ENCODE measurements at places on chromosomes 6 and 20.

DNA sequence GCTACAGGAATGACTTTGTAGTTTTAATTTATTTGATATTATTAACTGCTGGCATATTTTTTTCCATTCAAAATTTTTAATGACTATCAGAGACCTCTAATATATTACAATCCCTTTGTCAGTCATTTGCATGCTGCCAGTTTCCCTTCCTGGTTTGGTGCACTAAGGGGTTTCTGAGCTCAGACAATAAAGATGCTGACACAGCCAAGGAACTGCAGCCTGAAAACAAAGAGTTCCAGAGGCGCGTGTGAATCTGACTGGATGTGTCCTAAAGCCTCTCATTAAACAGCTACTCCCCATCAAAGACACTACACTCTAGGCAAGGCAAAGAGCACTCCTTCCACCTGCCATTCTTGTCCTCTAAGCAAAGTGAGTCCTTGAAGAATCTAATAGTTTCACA, 116.8 kb upstream of the DST start:
- no peak for DNase-seq

DNA sequence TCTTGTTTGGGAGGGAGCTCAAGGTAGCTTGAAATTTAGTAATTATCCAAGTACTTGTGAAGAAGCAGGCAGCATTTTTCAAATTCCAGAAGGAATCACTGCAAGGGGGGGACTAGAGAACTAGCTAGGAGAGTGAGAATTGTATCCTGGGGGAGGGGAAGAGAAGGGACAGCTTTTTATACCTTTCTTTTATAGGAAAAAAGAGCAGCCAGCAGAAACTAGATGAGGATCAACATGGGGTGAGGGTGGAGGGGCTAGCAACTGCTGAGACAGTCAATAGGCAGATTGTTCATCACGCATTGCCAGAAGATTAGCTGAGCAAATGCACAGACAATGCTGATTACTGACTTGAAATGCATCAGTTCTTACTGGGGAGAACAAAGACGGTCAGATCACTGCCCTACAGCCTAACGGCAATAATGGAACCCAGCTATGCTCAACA, 514.3 kb upstream of the CITED2 start:
- no peak for DNase-seq

DNA sequence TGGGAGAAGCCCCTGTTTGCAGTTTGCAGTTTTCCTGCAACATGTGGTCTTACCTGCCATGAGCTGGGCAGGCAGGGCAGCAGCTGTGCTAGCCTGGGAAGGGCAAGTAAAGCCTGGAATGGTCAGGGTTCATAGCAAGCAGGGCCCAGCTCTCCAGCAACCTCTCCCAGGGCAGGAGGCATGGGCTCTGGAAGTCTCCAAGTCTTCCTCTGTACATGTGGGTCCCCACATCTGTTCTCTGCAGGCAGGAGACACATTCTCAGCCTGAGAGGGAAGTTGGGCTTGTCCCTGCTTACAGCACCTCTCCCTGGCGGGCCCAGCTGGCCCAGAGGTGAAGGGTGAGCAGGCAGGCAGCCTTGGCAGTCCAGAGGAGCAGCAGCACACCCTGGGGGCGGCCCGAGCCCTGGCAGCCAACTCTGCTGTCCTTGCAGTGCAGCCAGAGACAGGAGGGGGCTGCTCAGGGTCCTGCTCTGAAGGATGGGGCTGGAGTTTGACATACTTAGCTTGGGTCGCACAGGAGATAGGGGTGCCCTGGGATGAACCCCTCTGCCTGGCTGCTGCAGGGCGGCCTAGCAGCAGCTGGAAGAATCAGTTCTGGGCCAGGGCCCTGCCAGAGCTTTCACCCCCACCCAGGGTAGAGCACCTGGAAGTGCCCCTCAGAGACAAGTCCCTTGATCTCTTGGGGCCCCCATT, 176.0 kb downstream of the MRPL14 start:
- DNase-seq: peak; percentile 35

DNA sequence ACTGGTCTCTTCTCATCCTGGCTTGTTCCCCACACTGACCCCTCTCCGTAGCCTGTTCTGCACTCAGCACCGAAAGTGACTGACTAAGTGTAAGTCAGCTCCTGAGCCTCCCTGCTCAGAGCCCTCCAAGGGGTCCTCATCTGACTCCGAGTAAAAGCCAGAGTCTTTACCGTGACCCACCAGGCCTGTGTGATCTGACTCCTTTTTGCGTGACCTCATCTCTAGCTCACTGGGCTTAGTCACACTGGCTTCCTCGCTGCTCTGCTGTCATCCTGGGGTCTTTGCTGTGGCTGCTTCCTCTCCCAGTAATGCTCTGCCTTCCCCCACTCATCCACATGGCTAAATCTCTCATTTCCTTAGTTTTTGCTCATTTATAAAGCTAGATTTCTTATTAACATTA, 116.6 kb downstream of the PLCB4 start:
- DNase-seq: no peak

- no peak for DNase-seq
These were observed 24.0 kb upstream of the CCND3 start for GRCh38 chr6:41965429-41966213.

DNA sequence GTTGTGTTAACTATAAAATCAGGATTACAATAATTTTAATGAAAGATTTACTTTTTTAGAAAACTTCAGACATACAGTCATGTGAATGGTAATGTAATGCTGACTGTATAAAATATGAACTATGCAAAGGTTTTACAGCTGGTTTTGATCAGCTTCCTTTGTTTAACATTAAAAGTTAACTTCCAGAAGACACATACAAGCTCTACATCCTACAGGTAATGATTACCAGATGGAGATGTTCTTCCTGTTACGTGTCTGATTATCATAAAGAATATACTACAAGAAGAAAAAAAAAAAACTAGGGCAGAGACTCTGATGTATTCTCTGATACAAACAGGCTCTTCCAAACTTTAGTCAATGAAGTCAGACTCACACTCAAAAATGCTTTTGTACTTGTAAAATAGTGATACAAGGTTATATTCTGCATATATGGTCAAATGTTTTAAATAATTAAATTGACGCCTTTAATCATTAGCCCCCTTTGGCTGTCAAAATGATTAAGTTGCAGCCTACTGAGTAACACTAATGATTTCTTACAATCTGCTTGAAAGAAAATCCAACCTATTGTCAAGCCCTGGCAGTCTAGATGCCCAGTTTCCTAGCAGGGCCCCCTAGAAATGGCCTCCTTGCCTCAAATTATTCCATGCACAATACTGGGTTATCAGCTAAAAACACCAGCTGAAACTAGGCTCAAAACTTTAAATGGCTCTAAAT, 251.8 kb upstream of the RUNX2 start:
- DNase-seq: no peak

GRCh38 chr20:59662161-59662560, 57.8 kb downstream of the PHACTR3 start:
- no peak for DNase-seq

GRCh38 chr6:167710363-167710920, 116.3 kb upstream of the AFDN start:
- DNase-seq: no peak

DNA sequence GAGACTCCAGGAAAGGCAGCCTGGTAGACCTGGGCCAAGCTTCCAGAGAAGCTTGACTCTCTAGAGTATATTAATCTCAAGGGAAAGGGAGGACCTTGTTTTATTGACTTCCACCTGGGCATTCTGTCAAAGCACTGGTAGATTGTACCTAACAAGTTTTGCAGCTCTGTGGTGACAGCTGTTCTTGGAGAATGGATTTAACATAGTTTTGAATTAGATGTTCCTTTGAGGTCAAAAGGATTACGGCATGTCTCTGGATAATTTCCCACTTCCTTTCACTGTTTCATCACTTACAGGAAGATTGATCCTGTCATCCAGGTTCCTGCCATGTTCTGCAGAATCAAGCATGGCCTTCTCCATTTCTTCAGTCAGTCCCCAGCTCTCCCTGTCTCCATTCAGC, 246.0 kb downstream of the PHACTR1 start:
- no peak for DNase-seq

DNA sequence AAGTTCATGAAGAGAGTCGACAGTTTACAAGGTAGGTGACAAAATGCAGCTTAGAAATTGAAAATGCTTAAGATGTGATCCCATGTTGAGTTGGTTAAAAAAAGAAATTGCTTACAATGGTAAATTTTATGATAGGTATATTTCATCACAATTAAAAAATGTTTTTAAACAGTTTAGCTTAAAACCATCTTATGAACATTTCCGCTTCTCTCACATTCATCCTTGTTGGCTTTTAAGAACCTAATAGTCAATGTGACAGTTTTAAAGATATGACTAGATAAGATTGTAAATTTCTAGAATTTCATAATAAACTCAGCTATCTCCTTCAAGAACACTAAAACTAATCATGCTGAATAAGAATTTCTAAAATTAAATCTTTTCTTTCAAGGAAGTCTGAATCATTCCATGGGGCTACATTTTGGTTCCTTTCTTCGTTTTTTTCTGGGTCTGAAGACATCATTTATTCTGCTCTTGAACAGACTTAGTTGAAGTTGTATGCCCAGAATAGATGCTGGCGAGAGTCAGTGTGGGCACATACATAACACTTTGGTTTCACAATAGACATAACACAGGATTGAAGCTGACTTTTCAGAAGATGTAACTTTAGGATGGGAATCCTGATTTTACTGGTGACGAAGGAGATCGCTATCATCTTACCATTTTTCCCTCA, 35.9 kb upstream of the LTV1 start:
- no peak for DNase-seq

DNA sequence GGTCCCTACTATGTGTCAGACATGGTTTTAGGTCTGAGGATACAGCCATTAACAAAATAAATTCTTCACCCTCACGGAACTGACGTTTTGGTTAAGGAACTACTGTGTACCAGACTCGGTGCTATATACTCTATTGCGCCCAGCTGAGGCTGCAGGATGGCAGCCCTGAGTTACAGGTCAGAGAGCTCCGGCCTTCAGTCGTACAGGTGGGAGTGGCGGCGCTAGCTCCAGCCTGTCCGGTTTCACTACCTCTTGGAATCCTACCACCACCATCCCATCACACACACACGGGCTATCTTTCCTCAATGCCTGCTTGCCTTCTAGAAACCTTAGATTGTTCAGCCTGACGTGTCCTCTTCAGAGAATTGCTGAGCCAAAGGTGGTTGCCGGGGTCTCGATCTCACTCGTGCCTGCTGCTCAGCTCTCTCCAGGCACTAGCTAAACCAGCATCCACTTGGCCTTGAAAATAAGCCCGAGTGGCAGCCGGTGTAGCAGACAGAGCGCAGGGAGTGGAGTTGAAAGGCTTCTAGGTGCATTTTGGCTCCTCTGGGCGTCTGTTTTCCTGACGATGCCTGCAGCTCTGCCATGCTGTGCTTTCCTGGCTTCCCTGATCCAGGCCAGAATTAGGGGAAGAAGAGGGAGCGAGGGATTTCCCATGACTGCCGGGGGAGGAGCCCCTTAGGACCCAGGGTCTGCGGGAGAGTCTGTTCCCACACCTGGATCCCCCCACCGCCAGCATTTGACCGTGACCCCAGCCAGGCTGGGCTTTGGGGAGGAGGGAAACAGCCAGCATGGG, 1.1 kb upstream of the TCF15 start:
- no peak for DNase-seq

- DNase-seq: no peak
These were observed 5.6 kb upstream of the GJB7 start for GRCh38 chr6:87334683-87335082.
